ENCODE measurements at places on chromosomes 6 and 20.
A peak's percentile ranks its signal among the peaks of the same experiment; 100 is the strongest.

GRCh38 chr20:36320261-36320897 is 14.2 kb downstream of the DLGAP4 start:
- DNase-seq = no peak

DNA sequence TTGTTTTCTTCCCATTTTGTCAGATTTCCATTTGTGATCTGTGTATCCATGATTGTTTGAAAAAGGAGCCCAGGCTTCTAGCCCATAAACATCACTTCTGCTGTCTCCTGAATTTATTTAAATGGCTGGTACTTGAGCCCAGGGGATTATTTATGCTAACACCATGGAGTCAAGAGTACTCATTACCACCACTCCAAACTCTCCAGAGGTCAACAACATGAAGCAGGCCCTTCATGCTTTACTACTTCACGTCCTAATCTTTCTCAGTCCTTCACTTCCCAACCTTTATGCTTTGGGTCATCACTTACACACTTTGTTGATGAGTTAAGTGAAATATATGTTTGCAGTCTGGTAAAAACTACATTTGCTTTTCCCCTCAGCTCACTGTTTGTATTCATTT is 247.8 kb downstream of the BMP2 start:
- no peak for DNase-seq

- no peak for DNase-seq
Measured at GRCh38 chr6:151352410-151353396, 38.7 kb downstream of the ZBTB2 start.

DNA sequence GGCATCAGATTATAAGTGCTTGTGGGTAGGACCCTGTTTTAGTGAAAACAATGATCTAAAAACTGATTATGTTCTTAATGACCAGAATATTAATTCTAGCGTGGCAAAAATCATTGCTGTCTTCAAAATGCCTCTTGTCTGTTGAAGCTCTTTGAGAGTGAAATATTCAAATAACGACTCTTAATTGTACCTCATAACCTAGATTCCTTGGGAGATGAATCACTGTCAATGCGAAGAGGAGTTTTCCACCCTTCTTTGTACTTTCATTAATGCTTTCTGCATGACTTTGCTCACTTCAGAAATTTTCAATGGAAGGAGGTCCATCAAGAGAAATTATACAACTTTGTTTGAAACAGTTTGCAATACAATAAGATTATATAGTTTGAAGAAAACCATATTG is 71.5 kb downstream of the CRYBG1 start:
- no peak for DNase-seq

DNA sequence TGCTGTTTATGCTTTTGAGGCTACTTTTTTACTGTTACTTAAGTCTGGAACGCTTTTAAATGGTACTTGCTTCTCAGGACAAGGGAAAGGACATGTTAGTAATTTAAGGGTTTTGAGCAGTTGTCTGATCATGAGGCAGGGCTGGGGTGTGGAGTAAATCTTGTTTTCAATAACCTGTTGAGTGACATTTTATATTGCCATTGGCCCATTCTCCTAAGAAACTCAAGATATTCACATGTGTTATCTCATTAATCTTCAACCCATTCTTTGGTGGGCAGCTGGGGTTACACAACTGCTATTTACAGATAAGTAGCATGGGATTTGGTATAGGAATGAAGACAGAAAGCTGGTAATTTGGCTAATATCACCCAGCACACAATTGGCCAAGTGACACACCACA is 44.6 kb upstream of the IL17A start:
- DNase-seq = no peak

DNA sequence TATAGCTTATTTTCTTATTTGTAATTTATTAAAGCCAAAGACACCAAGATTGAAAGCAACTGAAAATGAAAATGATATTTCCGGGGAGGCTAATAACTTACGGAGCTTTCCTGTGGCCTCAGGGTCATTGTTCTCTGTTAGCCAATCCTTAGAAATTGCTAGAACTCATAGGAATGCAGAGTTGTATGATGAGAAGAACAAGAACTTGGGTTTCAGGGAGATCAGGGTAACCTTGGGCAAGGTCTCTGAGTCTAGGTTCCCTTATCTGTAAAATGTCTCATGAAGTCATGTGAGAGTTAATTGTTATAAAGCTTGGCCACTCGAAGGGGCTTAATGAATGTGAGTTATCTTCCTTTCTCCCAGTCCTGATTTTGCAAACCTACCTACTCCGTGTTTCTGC is 20.1 kb upstream of the SERINC3 start:
- no peak for DNase-seq

DNA sequence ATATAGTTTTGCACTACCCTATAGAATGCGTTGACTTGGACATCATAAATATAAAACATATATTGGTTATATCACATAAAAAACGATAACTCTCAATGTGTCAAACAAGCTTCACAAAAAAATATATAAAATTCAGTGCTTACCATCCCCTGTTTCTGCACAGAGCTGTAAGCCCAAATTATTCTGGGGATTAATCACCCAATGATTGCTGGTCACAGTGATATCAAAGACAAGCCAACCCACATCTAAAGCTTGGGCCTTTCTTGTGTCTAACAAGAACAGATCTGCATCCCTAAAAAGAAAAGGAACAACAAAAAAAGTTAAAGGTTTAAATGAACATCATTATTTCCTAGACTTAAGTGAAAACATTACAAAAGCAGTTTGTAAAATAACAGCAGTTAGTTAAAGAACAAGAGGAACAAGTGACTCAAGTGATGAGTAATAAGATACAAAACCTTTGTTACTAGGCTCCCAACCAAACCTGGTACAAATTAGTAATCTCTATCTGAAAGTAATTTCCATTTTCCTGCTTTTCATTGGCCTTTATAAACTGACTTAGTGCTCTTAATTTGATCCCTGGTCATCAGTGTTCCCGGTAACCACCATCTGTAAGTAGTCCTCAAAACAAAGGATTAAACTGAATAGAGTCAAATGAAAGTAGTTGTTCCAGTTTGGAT is 81.1 kb downstream of the BMP5 start:
- DNase-seq = no peak

DNA sequence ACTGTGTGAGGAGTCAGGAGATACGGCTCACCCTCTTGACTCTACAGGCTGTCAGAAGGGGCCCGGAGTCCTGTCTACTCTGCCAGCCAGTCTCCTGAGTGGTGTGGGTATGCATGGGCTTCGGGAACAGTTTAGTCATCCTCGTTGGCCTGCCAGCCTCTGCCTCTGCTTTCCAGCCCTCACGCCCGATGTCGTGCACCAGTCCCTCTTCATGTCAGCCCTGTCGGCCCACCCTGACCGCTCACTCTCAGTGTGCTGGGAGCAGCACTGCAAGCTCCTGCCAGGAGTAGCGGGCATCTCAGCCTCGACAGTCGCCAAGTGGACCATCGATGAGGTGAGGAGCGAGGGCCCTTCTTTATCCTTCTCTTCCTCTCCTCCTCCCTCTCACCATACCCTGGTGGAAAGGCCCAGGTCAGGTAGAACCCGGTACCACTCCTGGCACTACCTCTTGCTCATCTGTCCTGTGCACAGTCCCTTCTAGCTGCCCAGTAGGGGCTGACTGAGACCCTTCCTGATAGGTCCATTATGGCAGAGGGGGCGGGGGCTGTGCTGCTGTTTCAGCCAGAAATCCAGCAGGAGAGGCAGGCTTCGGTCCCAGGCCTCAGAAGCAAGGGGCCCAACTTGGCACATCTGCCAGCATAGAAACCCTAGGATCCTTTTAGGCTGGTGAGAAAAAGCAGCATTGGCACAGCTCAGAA is 18.7 kb upstream of the SGK2 start:
- DNase-seq = no peak

DNA sequence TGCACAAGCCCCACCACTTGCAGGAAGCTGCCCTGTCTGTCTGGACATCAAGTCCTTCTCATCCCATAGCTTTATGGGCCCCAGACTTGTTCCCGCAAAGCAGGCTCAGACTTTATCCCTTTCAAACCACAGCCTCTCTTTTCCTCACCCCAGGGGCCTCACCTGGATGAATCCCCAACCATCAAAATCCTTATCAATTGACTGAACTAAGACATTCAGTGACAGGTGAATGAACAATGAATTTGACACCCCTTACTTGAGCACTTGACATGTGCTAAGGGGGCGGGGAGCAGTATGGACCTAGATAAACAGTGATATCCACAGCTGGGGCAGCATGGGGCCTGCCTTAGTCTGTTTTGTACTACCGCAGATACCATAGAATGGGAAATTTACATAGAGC is 5.0 kb downstream of the RAB44 start:
- no peak for DNase-seq

DNA sequence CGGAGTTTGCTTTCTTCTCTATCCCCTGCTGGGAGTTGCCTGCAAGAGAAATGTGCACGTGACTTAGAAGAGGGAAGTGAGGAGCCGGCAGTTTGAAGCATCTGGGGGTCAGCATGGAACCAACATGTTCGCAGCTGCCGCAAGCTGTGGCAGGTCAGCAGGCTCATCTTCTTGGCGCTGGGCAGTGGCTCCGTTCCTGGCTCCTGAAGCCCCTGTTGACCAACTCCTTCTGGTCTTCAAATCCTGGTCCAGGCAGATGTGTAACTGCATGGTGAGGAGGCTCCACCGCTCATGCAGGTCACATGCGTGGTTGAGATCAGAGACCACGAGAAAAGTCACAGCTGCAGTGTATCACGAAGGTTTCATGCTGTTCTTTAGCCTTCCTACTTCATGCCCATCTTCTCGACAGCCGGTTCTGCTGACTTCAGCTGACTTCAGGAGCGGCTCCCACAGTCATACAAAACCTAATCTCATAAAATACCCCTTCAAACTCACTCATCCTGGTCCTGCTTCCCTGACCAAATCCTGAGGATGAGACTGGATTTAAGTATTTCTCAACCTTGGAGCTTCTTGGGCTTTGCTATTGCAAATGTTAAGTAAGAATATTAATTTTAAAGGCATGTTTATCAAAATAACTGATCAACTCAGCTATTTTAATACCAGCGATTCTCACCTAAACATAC is 44.9 kb upstream of the BCAS1 start:
- DNase-seq = no peak

- DNase-seq = no peak
Measured at GRCh38 chr6:971981-972640, 279.2 kb upstream of the EXOC2 start.

- DNase-seq = no peak
Measured at GRCh38 chr6:137399881-137400443, 94.2 kb downstream of the OLIG3 start.

GRCh38 chr6:14932485-14933182 is 313.2 kb upstream of the JARID2 start:
- DNase-seq = peak; percentile 18

GRCh38 chr20:24779946-24780345 is 169.1 kb upstream of the CST7 start:
- no peak for DNase-seq

DNA sequence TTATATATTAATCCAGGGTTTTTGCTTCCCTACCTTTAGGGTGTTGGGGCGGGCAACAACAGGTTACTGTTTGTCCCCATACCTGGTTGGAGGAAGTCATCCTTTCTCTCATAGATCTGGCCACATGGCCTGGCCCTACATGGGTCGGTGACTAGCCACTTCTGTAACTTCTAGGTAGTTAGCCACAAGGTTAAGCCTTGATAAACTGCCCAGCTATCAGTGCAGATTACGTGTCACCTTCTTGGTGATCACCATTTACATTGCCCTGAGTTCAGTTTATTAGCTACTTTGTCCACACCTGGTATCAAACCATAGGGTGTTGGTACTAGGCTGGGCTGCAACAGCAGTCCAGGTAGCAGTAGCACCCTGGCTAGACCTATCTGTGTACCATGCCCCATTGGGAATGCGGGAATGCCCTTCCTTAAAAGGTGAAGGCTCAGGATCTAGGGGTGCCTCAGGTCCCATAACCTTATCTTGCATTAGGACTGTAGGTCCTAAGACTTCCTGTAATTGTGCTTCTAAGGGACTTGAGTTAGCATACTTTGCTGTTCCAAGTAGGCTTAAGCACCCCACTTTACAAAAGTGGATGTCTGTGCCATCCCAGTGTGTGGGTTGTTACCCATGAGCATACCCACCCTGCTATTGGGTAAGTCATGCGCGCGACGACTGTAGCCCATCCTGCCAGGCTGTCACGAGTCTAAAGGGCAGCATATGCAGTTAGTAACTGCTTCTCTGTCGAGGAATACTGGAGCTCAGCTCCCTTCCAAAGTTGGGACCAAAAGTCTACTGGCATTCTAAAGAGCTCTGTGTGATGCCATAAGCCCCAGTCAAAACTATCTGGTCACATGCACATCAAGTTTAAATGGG is 5.2 kb downstream of the ZKSCAN3 start:
- no peak for DNase-seq

DNA sequence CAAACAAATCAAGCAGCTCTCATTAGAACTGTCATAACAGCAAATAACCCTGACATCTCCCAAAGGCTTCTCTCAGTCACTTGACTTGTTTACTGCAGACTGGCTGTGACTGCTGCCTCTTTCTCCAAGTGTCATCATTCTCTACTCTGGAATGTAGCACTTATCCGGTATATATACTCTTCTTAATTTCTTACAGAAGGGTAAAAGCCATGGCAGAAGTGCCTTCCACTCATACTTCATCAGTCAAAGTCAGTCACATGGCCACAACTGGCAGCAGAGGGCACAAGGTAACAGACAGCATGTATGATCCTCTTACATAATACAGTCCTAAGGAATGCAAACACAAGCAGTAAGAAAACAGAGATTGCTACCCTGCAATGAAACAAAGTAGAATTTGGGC is 9.3 kb downstream of the NAPB start:
- DNase-seq = no peak

DNA sequence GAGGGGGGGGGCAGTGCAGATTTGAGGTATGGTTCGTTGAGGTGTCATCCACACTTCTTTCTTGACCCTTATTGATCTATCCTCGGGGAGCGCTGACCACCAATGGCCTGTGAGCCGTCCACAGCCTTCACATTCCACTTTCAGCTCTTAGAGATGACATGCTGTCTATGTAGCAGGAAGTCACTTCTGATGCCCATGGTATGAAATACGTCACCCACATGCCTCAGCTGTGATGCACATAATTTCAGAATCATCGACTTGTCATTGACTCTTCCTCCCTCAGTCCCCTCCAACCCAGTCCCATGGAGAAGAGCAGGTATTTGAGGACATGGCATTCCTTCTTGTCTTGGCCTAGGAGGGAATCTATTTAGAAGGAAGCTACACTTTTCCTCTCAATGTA is 4.7 kb upstream of the ADGRF5 start:
- no peak for DNase-seq

GRCh38 chr6:14964556-14965270 is 281.2 kb upstream of the JARID2 start:
- DNase-seq = no peak

GRCh38 chr6:106318061-106318460 is 7.5 kb downstream of the ATG5 start:
- DNase-seq = no peak

- DNase-seq = no peak
Measured at GRCh38 chr20:37471741-37472235, 49.3 kb upstream of the NNAT start.

GRCh38 chr6:5205877-5206850 is 54.6 kb downstream of the LYRM4 start:
- peak; percentile 75 for DNase-seq

GRCh38 chr20:63536241-63536977 is 767 bp downstream of the PTK6 start:
- DNase-seq = no peak

GRCh38 chr6:4655196-4656025 is 120.8 kb upstream of the CDYL start:
- no peak for DNase-seq
